Activated CD4-positive, alpha-beta T cell treated with anti-CD3 and anti-CD28 coated beads for 24 hours (primary cell): ENCODE measurements at places on chromosomes 7 and 10.

GRCh38 chr10:33274096-33274785 is 60.2 kb downstream of the NRP1 start:
- no peak for DNase-seq

GRCh38 chr10:91540733-91541132 is 92.1 kb downstream of the PPP1R3C start:
- DNase-seq = no peak

GRCh38 chr10:130858626-130859025 is 452.9 kb downstream of the TCERG1L start:
- no peak for DNase-seq

DNA sequence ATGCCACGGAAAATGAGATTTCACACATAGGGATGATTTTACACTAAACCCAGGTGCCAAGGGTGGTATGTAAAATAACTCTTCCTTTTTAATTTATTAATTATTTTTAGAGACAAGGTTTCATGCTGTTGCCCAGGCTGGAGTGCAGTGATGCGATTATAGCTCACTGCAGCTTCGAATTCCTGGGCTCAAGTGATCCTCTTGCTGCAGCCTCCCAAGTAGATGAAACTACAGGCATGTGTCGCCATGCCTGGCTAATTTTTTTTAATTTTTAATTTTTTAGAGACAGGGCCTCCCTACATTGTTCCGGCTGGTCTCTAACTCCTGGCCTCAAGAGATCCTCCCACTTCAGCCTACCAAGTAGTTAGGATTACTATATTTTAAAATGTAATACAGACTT is 2.3 kb upstream of the CNNM1 start:
- DNase-seq = no peak

DNA sequence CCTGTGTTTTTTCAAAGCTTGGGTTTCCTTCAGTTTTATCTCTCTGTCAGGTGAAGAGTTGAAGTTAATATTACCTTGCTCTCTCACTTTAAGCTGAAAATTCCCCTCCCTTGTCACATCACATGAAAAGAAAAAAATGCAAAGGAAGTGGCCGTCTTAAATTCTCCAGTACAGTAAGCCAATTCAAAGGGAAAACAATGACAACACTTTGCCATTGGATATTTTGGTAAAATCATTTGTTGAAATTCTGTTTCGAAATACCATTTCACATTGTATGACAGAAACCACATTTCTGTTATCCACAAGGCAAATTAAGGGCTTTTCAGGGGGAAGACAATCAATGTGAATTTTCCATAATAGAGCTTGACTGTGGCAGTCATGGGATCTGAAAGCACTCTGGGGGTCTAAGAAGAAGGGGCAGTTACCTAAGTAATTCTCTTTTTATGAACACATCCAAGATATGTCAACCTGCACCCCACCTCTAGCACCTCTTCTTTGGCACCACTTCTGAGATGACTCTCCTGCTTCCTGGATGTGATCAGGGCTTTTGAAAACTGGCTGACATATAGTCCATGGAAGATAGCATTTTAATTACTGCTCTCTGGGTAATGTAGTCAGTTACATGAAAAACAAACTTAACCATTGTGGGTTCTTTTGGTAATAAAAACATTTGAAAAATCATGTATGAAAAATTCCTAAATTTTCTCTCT is 63.8 kb downstream of the ENTPD1 start:
- no peak for DNase-seq
